Placental pericyte (primary cell): ENCODE measurements at places on chromosomes 5 and 9. TPM values are rescaled to one million over a fixed set of nuclear protein-coding genes. Genes with fewer than 3 reads are reported as not detected.

Gene CTSV
- total RNA-seq, result 0.44 TPM in 1 of 2 replicates, not detected in the other

Gene NR5A1
- total RNA-seq, result not detected in 2 replicates

Gene SLCO4C1
- under 0.01 TPM in 1 of 2 replicates, not detected in the other for total RNA-seq

Gene ANKH
- total RNA-seq, result 10.9 and 57.4 TPM in 2 replicates

Gene FAM151B
- 5.9 and 9.2 TPM in 2 replicates for total RNA-seq

Gene PCDHB3
- under 0.01 and 0.29 TPM in 2 replicates for total RNA-seq

Gene MYORG
- 0.22 and 1.4 TPM in 2 replicates for total RNA-seq

Gene ESM1
- total RNA-seq, result 0.22 and 11.6 TPM in 2 replicates

Gene CAPSL
- not detected in 2 replicates for total RNA-seq

Gene MEIKIN
- total RNA-seq, result not detected in 2 replicates

Gene BHMT2
- total RNA-seq, result 1.1 and 11.6 TPM in 2 replicates

Gene SARDH
- 11.9 and 12.5 TPM in 2 replicates for total RNA-seq

Gene CDKN2B
- total RNA-seq, result 77.2 and 97.2 TPM in 2 replicates
